ENCODE measurements at places on chromosomes 7 and 10. TPM values are rescaled to one million over a fixed set of nuclear protein-coding genes. Genes with fewer than 3 reads are reported as not detected.

Gene COL13A1
- not detected for total RNA-seq

Gene STEAP1
- 13.2 TPM for total RNA-seq

Gene AMPH
- not detected for total RNA-seq

Gene WDFY4
- not detected for total RNA-seq

Gene SPDYE3
- not detected for total RNA-seq

Gene CYP26C1
- not detected for total RNA-seq

Gene TSPAN12
- total RNA-seq, result not detected

Gene KBTBD2
- total RNA-seq, result 36.3 TPM

Gene INA
- total RNA-seq, result not detected

Gene SLC18A3
- not detected for total RNA-seq

Gene GPR22
- not detected for total RNA-seq

Gene NKX2-3
- total RNA-seq, result not detected

Measured in natural killer cell treated with Interleukin-12 subunit alpha and Interleukin-12 subunit beta and Interleukin-15 and Interleukin-18, amount 100 ng/mL, for 72 hours (primary cell).